ENCODE measurements at places on chromosomes 1 and 21. TPM values are rescaled to one million over a fixed set of nuclear protein-coding genes. Genes with fewer than 3 reads are reported as not detected.

- DNase-seq: peak; percentile 92
These were observed 69.8 kb downstream of the MPZL1 start for GRCh38 chr1:167791281-167792187.

- no peak for DNase-seq
These were observed 749 bp downstream of the FAM163A start for GRCh38 chr1:179743679-179744400.

DNA sequence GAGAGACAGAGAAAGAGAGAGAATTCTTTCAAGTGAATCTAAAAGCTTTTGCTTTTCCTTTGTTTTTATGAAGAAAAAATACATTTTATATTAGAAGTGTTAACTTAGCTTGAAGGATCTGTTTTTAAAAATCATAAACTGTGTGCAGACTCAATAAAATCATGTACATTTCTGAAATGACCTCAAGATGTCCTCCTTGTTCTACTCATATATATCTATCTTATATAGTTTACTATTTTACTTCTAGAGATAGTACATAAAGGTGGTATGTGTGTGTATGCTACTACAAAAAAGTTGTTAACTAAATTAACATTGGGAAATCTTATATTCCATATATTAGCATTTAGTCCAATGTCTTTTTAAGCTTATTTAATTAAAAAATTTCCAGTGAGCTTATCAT, 117.6 kb downstream of the PTPRC start:
- no peak for DNase-seq

- no peak for DNase-seq
These were observed 664.7 kb upstream of the NEGR1 start for GRCh38 chr1:72946903-72947499.

GRCh38 chr1:44949286-44949685, 37.1 kb downstream of the EIF2B3 start:
- DNase-seq: no peak

DNA sequence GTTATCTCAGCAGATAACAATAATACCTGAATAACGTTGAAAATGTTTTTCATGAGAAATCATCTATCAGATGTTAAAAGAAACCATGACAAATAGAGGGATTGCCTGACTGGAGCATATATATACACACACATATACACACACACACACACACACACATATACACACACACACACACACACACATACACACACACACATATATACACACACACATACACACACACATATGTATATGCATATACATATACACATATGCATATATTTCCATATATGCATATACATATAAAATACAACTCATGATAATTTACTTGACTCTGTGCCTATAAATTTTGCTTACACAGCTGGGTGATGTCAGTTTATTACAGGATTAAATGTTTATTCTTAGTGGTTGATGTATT, 847.3 kb upstream of the ADAMTS5 start:
- DNase-seq: no peak

GRCh38 chr1:8239306-8240023, 78.4 kb upstream of the SLC45A1 start:
- peak; percentile 76 for DNase-seq

DNA sequence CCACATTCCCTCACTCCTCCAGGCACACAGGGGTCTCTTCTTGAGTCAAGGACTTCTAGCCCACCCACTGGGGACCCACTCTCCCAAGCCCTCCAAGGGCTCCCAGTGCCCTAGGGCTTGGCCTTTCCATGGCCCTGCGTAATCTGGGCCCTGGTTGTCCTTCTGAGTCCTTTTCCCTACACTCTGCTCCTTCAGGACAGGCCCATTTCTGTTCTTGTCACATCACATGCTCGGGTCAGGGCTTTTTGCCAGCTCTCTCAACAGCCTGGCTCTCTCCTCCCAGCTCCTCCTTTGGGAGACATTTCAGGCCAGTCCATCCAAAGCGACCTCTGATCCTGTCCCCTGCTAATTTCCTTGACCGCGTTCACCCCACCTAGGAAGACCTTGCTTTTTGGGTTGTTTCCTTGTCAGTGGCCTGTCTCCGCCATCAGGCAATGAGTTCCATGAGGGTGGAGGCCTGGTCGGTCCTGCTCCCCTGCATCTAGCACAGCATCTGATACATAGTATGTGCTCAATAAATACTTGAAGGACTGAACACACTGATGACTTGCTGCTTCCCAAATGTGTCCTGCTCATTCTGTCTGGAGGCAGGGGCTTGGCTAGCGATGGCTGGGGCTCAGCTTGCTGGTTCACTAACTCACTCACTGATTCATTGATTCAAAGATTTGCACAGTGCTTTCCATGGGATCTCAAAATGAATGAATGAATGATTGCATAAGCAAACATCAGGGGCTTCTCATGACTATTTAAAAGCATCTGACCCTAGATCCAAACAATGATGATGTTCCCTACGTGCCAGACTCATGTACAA, 44.8 kb downstream of the DHRS3 start:
- DNase-seq: no peak

OR2G6 gene
- not detected for total RNA-seq

DCDC2B gene
- not detected for total RNA-seq

All from sigmoid colon (tissue), 7 donors.